NCI-H1092 treated with DMSO at 0.1 percent for 48 hours (cell line): ENCODE measurements at places on chromosomes 11 and 22.
A peak's percentile ranks its signal among the peaks of the same experiment; 100 is the strongest.

DNA sequence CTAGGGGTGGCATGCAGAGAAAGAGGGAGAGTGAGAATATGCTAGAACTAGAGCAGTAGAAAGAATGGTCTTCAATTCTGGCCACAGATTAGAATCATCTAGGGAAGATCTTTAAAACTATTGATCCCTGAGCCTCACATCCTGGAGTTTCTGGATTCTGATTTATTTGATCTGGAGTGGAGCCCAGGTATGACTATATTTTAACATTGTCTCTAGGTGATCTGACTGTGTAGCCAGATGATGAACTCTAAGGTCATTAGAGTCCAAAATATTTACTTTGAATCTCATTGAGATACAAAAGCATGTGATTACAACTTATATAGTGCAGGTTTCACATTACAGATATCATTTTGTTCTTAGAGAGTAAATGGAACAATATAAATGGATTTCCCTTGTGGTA lies 79.7 kb downstream of the FDX1 start:
- DNase-seq: peak; percentile 72

GRCh38 chr11:120188811-120189455 lies 21.9 kb upstream of the OAF start:
- DNase-seq: no peak

- DNase-seq: no peak
Measured at GRCh38 chr11:44555031-44555800, 10.2 kb upstream of the CD82 start.

DNA sequence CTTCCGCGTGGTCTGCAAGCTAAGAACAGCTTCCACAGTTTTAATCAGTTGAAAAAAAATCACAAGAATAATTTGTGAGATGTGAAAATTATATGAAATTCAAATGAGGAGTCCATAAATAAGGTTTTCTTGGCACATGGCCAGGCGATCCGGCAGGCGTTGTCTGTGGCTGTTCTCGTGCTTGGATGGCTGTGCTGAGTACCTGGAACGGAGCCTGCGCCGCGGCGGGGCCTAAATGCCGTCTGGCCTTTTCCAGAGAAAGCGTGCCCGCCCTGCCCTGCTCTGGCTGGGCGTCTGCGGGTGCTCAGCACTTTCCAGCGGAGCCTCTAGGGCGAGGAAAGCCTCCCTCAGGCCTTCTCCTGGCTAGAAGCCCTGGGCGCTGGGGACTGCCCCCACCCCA lies 41.8 kb downstream of the OSBPL5 start:
- peak; percentile 92 for DNase-seq

- DNase-seq: no peak
Measured at GRCh38 chr11:69373251-69373635, 79.3 kb downstream of the MYEOV start.

- DNase-seq: no peak
Measured at GRCh38 chr11:73287400-73288101, 15.4 kb downstream of the P2RY6 start.

GRCh38 chr22:17726928-17727897 lies 47.1 kb downstream of the BID start:
- DNase-seq: no peak

- no peak for DNase-seq
Measured at GRCh38 chr11:3613998-3614741, 27.6 kb downstream of the ART5 start.

- no peak for DNase-seq
Measured at GRCh38 chr11:67010296-67010905, 12.5 kb upstream of the SYT12 start.

DNA sequence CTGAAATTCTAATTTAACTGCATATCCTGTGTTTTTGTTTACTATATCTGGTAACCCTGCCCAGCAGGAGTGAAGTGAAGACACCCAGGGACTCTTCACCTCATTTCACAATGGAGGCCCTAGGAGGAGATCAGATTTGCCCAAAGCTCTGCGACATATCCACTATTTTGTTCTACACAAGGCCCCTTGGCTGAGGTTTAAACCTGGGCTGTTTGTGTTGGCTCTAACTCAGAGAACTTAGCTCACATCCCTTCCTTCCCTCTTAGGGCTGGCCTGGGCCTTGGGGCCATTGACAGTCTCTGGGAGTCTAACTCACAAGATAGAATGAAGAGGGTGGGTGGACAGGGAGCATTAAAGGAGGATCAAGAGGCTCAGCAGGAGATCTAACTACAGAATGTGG lies 8.2 kb upstream of the PLA2G3 start:
- no peak for DNase-seq

GRCh38 chr11:30879322-30880005 lies 293.3 kb upstream of the MPPED2 start:
- peak; percentile 96 for DNase-seq

- DNase-seq: no peak
Measured at GRCh38 chr11:90997241-90997640, 774.4 kb upstream of the CHORDC1 start.

- no peak for DNase-seq
Measured at GRCh38 chr11:58880166-58880565, 35.7 kb upstream of the GLYATL2 start.

GRCh38 chr11:118148856-118149255 lies 3.8 kb downstream of the SCN4B start:
- DNase-seq: no peak

- DNase-seq: no peak
Measured at GRCh38 chr11:2812371-2812991, 73.1 kb downstream of the CDKN1C start.

DNA sequence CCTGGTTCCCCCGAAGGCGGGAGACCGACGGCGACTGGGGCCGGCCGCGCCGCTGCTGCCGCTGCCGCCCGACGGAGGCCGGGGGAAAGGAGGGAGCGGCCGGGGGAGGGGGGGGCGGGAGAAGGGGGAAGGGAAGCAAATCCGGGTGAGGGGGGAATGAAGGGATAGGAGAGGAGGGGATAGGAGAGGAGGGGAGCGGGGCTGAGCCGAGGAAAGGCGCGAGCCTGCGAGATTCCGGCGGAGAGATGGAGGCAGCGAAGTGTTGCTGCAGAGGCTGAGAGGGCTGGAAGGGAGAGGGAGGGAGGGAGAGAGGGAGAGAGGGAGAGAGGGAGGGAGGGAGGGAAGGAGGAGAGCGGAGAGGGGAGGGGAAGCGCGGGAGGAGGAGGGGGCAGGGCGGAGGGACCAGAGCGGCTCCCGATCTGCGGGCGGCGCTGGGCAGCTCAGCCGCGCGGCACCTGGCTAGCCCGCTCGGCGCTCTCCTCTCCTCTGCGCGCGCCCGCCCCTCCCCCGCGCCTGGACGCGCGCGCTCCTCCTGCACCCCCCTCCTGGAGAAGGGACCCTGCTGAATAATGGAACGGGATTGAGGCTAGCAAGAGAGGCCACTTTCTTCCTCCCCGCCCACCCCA lies 52.3 kb downstream of the SLC22A12 start:
- peak; percentile 68 for DNase-seq

DNA sequence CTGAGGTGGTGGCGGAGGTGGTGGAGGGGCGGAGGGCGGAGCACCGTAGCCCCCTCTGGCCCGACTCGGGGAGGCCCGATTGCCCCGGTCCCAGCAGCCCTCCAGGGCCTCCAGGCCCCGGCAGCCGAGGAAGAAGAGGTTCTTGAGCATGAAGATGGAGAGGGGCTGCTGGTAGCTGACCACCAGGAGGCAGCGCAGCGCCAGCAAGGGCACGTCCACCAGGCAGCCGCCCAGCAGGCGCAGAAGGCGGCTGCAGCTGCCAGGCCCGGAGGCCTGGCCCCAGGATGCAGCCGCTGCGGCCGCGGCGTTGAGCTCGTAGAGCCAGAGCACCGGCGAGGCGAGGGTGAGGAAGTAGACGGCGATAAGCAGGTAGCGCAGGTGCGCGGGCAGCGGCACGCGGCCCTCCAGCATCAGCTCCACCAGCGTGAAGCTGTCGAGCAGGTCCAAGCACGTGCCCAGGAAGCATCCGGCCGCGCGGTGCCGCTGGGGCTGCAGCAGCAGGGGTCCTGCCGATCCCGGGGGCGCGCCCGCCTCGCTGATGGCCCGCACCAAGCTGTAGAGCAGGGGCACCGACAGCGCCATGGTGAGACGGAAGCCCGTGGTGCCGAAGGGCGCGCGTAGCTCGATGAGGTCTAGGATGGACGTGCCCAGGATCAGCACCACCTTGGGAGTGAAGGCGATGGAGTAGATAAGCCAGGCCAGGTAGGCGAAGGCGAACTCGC lies 1.5 kb downstream of the TMEM121B start:
- no peak for DNase-seq

DNA sequence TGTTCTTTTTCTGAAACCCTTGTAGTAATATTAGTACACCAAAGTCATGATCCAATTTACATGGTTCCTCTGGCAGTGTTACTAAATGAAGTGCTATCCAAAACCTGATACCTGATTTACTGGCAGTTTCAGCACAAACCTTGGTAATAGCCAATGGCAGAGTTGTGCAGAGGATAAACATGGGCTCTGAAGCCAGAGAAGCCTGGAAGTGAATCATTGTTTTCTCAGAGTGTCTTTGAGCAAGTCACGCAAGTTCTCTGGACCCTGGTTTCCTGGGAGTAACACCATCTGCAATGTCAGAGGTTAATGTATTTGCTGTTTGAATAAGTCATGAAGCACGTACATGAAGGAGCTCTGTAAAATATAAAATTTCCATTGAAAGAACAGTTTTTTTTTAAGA lies 222.3 kb upstream of the NARS2 start:
- no peak for DNase-seq

GRCh38 chr22:41015003-41015402 lies 63.8 kb downstream of the RBX1 start:
- DNase-seq: no peak

GRCh38 chr11:44694443-44694842 lies 32.3 kb upstream of the TSPAN18 start:
- DNase-seq: no peak

DNA sequence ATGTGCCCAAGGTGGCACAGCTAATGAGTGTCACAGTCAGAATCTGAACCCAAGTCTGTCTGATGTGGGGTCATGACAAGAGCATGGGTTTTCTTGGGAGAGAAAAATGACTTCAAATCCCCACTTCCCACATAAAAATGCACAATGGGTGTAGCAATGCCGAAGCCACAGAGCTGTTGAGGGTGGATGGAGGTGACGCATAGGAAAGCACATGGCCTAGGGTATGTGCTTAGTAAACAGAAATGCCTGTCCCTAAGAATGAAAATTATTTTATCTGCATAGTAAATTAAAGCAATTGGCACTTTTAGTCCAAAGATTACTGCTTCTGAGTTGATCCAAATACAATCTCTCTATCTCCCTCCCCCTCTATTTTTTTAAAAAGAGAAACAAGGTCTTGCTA lies 10.9 kb downstream of the MICAL3 start:
- DNase-seq: no peak

DNA sequence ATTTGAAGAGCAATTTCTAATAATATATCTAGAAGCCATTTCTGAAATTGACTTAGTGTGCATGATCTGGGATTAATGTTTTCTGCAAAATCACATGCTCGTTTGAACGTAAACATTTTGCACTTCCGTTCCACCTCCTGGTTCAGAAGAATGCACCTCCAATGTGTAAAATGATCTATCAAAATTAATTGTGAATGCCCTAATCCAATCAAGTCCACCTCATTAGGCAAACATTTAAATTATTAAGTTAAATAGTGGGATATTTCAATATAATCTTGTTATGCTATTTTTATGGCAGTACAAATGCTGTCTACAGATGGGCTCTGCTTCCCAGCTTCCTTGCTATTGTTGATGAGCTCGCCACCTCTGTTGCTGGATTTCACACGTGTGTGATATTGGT lies 542.5 kb downstream of the INSC start:
- DNase-seq: no peak

DNA sequence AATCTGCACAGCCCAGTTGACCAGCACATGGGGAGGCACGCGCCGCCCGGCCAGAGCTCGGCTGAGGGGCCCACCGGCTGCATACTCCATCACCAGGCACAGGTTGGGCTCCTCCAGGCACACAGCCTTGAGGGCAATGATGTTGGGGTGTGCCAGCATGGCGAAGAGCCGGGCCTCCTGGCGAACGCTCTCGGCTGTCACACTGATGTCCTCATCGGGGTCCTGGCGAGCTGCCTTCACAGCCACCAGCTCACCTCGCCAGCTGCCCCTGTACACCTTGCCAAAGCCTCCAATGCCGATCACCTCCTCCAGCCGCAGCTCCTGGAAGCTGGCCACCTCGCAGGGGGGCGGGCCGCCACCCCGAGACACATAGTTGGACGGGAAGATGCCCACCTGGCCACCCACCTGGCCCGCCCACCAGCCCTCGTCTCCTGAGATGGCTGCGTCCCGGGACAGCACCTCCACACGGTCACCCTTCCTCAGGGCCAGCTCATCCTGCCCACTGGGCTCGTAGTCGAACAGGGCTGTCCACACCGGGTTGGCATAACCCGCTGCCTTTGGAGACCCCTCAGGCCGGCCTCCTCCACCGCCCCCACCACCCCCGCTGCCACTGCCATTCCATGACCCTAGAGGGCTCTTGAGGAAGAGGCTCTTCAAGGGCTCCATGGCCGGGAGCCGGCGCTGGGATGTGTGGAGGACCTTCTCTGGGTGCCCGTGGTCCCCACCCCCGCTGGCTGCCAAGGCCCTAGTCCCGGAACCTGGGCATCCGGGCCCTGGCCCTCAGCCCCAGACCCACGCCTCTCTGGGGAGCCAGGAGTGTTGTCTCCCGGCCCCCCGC lies 711 bp downstream of the MAP3K11 start:
- DNase-seq: no peak

DNA sequence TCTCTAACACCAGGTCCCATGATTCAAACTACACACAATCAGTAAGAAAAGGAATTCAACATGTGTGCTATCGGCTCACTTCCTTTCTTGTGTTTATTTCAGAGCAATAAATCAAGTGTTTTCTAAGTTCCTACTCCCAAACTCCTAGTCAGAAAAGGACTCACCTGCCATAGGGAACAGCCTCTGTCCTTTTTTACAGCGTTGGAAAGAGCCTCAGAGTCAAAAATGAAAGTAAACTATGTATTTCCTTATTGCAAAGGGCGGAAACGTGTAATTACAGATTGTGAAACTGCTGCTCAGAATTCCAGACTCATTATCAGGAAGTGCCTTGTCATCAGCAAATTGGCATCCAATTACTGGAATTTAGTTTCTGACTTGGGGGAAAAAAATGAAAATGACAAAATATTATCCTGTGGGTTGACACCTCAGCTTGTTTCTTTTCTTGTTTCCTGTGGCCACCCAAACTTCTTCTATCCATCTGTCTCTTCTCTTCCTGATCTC lies at the start of gene CASP4:
TSS of gene CASP4 (minus strand) at position 220 of the 501 bp plus-strand sequence. CDS start at position 171, 49 bp downstream.
- peak; percentile 47 for DNase-seq

DNA sequence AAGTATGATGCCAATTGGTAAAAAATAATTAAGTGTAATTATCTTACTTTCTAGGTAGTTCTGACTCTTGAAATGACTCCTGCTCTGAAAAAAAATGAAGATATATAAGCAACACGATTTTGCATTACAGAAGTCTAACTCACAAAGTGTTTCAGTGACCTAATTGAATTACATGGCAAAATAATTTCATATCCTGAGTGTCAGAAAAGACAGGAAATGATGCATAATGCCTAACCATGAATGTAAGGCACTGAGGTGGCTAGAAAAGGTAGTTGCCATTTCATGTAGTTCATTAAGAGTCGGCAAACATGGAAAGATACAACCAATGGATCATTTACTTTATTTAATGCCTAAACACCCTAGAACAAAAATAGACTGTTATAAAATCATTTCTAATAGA lies 113.5 kb downstream of the GUCY1A2 start:
- no peak for DNase-seq
